ENCODE measurements at places on chromosomes 5 and 9.

- DNase-seq, result peak; percentile 17
These were observed 16.4 kb upstream of the LPCAT1 start for GRCh38 chr5:1540166-1540565.

GRCh38 chr5:92552206-92553160 lies 1028.5 kb downstream of the NR2F1-AS1 start:
- DNase-seq, result no peak

DNA sequence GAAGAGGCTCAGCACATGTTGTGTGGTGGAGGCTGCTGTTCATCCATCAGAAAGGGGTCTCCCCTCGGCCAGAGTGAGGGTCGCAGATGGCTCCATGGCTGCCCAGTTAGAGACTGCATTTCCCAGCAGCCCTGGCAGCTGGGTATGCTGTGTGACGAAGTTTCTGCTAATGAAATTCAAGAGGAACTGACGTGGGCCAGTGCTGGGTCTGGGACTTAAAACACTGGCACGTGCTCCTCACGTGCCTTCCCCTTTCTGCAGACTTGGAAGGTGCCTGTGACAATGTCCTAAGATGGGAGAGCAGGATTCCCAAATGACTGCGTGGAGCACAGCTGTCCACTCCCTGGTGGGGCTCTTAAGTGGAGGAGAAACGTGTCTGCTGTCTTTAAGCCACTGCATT lies 114.5 kb upstream of the RAPGEF1 start:
- no peak for DNase-seq

- peak; percentile 10 for DNase-seq
These were observed 16.9 kb upstream of the NKD2 start for GRCh38 chr5:991472-992267.

GRCh38 chr9:135592331-135592590 lies 30.7 kb downstream of the PAEP start:
- DNase-seq, result no peak

DNA sequence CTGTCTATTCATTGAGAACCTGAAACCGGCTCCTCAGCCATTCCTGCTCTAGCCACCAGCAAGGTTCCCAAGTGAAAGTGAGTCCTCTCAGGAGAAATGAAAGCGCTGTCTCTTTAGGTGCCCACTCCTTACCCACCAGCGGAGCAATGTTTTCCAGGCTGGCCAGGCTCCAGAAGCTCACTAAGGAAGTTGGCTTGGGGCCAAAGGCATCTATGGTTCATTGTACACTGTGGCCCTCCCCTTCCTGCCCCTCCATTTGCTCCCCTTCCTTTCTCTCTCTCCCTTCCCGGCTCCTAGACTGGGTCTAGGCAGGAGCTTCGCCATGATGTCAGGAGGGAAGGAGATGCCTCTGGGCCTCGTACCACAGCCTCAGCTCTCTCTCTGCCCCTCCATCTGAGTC lies 1.1 kb upstream of the GABRP start:
- no peak for DNase-seq

DNA sequence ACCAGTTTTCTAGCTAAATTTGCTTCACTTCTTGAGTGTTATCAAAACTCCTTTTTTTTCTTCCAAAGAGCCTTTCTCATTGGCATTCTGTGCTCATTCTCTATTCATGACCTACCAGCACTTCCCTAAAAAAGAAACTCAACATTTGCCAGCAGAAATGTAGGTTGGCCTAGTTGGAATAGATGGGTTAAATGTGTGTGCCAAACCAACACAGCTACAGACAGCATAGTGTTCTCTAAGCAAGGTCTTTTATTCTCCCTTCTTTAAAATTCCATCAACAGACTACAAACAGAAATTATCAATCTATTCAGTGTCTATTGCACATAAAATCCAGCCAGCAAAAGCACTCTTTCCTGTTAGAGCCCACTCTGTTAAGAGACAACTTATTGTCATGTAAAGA lies 255.8 kb upstream of the PUM3 start:
- no peak for DNase-seq

GRCh38 chr9:72443855-72444254 lies 77.6 kb upstream of the TMC1 start:
- no peak for DNase-seq

DNA sequence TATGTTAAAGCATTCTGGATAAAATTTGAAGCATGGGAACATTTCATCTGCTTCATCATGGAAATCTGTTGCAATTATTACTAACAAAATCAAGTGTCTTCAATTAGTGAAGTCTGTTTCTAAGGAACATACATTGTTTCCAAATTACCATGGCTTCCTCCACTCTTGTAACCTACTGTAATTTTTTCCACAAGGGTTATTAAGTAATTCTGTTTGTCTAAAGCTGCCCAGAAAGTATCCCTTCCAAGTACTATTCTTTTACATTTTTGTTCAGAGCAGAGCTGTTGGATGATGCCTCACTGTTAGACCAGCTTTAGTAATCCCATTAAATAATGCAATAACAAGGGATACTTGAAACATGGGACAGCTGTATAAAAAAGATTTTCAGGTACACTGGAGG lies 483.5 kb upstream of the CD180 start:
- DNase-seq, result no peak

DNA sequence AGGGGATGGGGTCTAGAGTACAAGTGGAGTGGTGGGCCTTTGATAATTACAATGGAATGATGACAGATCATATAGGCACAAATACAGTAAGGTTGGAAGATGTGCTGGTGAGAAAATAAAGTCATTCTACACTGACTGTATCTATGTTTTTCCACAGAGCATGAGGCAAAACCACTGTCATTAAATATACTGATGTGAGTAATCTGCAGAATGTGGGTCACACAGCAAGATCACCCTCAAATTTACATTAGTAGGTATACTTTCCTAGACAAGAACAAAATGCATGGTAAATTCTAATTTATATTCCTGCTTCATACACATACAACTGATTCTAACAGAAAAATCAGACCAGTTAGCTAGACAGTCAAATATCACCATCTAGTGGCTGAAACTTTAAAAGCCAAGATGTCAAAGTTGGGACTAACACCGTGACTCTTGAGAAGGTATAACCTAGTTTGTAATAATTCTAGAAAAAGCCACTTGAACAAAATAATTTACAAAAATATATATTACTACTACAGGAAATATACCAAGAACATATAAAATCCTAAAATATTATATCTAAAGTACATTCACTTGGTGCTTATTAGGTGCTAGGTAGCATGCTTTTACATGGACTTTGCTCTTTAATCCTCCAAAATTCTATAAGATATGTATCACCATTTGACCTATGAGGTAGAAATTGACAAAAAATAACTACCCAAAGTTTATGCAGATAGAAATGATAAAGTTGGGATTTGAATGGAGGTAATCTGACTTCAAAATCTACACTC lies 19.5 kb downstream of the TTC33 start:
- no peak for DNase-seq

DNA sequence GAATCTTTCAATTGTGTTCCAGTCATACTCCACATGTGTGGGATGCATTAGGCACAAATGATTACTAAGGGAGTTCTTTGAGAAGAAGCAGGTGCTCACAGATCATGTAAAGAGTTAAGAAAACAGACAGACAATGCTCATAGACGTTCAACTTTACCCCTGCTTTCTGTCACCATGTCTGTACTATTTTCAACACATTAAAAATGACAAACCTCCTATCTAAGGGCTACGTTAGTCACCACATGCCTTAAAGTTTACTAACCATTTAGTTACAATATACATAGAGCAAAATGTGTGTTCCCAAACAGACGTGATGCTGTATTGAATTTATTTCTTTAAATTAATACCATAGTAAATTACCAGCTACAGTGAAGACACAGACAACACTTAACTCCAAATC lies 435.9 kb downstream of the HCN1 start:
- DNase-seq, result no peak

- DNase-seq, result no peak
These were observed 18.4 kb downstream of the NKD2 start for GRCh38 chr5:1026700-1027621.

GRCh38 chr9:2299843-2300205 lies 284.7 kb downstream of the SMARCA2 start:
- no peak for DNase-seq

DNA sequence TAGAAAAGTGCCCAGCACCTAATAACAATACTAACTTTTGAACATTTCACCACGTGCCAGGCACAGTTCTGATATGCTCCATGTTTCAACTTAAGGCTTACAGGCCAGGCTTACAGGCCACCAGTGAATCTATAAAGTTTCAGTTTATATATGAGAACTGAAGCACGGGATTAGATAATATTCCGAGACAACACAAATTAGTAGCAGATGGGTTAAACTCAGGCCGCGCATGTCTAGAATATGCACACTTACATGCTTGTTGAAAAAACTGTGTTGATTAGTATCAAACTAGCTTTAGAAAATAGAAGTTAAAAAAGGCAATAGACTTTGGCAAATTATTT lies 587.9 kb downstream of the MTRR start:
- DNase-seq, result no peak

- peak; percentile 23 for DNase-seq
These were observed 382.7 kb downstream of the ENC1 start for GRCh38 chr5:74257645-74258313.

GRCh38 chr5:97124335-97124734 lies 18.1 kb downstream of the LIX1 start:
- no peak for DNase-seq

- no peak for DNase-seq
These were observed 45.8 kb downstream of the PCDHGC5 start for GRCh38 chr5:141534492-141535213.
